Kidney epithelial cell (primary cell): ENCODE measurements at places on chromosomes 5 and 9.

- DNase-seq = no peak
These were observed 27.9 kb upstream of the IFNA14 start for GRCh38 chr9:21267485-21268346.

DNA sequence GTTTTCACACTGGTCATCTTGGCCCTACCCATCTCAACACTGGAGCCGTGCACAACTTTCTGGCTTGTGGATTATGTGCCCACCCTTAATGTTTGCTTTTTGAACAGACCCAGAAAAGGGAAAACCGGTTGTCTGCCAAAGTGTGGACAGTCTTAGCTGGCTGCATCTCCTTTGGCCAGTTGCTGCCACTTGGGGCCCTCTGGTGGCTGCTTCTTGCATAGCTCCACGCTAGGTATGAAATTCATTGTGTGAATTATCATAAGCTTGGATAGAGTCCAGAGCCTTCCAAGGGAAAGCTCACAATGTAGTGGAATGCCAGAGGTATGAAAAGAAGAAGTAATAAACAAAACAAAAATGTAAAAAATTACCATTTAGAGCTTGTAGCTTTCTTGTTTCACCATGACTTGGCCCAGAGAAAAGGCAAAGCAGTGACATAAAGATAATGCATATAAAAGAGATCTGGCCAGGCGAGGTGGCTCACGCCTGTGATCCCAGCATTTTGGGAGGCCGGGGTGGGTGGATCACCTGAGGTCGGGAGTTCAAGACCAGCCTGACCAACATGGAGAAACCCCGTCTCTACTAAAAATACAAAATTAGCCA lies 12.5 kb upstream of the SLC36A3 start:
- DNase-seq = no peak

DNA sequence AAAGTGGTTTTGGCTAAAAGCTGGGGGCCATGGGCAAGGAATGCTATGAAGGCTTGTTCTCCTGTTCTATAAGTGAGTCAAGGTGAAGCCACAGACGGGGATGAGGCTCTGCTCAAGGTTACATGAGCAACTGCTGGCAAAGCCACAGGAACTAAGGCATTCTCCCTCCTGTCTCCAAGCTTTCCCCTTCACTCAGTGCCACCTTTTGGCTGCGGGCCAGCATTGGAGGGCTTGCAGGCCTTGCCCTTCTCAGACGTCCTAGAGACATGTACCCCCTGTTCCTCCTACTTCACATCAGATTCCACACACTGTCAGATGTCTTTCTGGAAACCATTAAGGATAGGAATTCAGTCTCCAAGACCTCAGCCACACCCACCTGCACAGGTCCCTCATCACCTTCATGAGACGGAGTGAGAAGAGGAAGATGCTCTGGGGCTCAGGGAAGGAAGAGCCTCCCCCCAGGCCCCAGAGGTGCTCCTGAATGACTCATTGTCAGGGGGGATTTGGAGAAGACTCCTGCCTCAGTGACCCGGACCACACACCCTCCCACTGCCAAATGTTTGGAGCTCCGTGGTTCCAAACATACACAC lies 20.5 kb upstream of the MEIKIN start:
- DNase-seq = no peak

- DNase-seq = no peak
These were observed 25.6 kb downstream of the FAM163B start for GRCh38 chr9:133583586-133583985.

DNA sequence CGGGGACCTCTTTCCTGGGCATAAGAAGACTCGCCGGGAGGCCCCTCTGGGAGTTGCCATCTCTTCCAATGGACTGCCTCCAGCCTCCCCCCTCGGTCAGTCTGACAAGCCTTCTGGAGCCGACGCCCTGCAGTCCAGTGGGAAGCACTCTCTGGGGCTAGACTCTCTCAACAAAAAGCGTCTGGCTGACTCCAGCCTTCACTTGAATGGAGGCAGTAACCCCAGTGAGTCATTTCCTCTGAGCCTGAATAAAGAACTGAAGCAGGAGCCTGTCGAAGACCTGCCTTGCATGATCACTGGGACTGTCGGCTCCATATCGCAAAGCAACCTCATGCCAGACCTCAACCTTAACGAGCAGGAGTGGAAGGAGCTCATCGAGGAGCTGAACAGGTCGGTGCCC lies 28.4 kb upstream of the LTC4S start:
- DNase-seq = peak; percentile 55

DNA sequence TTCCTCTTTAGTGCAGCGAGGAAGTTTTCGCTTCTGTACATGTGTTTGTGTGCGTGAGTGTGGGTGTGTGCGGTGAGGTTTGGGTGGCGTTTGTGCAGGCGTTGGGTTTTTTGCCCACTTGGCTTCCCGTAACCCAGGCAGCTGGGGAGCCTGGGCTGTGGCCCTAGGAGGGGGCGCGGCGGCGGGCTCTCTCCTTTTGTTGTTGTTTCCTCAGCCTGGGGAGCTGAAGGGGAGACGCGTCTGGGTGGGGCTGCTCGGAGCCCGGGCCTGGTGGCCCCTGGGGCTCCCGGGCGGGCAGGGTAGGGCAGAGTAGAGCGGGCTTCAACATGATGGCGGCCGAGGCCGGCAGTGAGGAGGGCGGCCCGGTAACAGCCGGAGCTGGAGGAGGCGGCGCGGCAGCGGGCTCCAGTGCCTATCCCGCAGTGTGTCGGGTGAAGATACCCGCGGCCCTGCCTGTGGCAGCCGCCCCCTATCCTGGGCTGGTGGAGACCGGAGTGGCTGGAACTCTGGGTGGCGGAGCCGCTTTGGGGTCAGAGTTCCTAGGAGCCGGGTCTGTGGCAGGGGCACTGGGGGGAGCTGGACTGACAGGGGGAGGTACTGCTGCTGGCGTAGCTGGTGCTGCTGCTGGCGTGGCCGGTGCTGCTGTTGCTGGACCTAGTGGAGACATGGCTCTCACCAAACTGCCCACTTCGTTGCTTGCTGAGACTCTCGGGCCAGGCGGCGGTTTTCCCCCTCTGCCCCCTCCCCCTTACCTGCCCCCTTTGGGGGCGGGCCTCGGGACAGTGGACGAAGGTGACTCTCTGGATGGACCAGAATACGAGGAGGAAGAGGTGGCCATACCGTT lies 665 bp downstream of the RASA1 start:
- no peak for DNase-seq

- DNase-seq = no peak
These were observed 475.7 kb downstream of the TMEM232 start for GRCh38 chr5:110250755-110251154.

- no peak for DNase-seq
These were observed 43.9 kb downstream of the RAPGEF1 start for GRCh38 chr9:131695836-131696460.

DNA sequence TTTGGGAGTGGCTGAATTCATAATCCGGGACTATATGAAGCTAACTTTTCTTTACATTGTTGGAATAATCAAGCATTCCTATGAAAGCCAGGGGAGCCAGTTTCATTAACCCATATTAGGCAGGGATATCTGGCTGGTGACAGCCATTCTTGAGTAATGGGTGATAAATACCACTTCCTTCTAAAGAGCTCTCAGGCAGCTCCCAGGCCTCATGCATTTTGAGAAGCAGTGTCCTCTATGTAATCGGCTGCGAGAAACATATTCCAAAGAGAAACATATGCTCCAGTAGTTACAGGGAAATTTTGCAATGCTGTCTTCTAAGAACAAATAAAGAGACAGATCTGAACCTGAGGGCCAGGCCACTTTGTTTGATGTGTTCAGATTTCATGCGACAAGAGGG lies 83.1 kb downstream of the MSX2 start:
- DNase-seq = no peak

- DNase-seq = no peak
These were observed 21.6 kb upstream of the MIER3 start for GRCh38 chr5:56973473-56973872.

GRCh38 chr9:26561928-26562327 lies 330.7 kb downstream of the CAAP1 start:
- no peak for DNase-seq

GRCh38 chr9:10649076-10649475 lies 36.3 kb upstream of the PTPRD start:
- DNase-seq = no peak

DNA sequence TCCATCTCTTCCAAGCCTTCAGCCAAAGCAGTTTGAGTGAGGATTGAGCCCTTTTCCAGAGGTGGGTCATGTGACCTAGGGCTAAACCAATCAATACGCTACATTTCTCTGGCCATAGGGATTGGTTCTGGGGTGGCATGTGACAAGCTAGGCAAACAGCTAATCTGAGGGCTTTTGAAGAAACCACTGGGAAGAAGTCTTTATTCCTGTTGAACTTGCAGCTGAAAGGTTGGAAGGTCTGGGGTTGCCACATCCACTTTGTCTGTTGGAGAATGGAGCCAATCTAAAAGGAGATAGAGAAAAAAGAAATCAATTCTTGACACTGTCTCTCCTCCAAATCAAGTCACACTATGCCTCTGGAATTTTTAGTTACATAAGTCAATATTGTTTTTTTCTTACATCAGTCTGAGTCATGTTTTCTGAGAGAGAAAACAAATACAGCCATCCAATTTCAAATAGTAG lies 637.8 kb upstream of the WWC1 start:
- no peak for DNase-seq

DNA sequence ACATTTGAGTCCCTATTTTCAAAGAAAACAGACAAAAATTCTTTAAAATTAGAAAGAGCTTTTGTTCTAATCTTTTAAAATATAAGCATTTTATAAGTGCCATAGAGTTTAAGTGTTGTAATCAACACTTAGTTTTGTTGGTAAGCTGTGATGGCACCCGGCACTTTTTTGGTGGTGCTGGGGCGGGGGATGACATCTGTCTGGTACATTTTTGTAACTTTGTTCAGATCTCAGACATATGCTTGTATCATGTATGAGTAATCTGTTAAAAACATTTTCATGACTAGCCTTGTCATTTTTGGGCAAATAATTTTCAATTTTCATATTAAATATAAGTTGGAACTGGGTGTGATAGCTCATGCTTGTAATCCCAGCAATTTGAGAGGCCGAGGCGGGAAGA lies 51.7 kb downstream of the UBAP1 start:
- no peak for DNase-seq

DNA sequence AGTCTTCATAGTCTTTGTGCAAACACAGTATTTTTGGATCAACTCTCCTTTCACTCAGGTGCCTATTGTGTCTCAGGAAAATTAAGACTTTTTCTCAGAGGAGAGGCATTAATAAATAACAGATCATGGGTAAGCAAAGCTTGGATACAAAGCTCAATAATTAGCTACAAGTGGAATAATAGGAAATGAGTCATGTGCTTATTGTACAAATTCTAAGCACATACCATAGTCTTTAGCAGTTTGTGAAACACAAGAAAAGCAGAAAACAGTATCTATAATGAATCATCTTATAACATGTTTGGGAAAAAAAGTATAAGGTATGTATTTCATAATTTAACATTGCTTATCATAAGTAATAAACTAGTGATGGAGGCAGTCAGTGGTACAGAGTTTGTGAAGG lies 477.0 kb downstream of the CDH10 start:
- DNase-seq = peak; percentile 60

DNA sequence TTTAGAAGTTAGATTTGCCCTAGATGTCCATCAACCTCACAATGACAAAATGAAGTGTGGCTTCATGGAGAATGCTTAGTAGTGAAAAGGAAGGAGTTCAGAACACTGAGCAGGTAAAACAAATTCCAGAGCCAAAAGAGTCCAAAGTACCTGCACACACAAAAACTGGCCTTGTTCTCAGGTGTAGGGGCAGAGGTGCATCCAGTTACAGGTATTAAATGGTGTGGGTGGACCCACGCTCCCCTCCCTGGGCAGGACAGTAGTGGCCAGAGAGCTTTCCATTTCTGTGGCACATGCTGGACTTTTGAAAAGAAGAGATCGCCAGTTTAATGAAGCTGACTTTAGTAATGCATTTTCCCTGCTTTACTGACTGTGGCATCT lies 47.2 kb downstream of the SECISBP2 start:
- no peak for DNase-seq

GRCh38 chr9:109791003-109791677 lies 11.1 kb downstream of the PALM2AKAP2 start:
- no peak for DNase-seq

GRCh38 chr5:151238303-151238741 lies 14.4 kb upstream of the CCDC69 start:
- no peak for DNase-seq

DNA sequence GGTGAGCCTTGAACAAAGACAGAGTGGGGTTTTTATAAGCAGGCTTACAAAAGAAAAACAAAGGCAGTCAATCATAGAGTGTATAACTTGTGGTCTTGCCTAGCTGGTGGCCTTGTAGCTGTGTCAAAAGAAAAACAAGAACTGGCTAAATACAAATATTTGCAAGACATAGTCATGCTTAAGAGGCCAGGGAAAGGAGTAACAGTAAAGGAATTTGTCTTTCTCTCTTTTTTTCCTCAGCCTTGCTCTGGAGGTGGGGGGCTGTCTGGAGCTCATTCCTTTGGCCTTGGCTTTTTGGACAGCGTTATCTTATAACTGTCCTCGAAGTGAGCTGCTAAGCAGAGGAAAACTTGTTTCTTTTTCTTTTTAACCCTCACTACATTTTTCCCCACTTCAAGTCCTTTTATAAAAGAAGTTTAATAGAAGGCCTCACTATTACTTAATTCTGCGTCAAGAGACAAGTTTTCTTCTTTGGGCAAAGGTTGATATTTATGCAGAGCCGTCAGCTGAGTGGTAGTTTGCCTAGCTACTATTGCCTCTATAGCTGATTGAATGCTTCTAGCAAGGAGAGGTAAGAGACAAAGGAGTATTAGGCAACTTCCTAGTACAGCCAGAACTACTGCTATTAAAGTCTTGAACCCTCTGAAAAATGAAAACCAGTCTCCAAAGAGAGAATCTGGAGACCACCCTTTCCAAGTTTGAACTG lies 14.3 kb downstream of the CEL start:
- DNase-seq = peak; percentile 65

- DNase-seq = no peak
These were observed 733.4 kb upstream of the NUDT12 start for GRCh38 chr5:104295991-104296390.

- no peak for DNase-seq
These were observed 106.3 kb upstream of the GPBP1 start for GRCh38 chr5:57067597-57067924.

GRCh38 chr5:62562867-62563266 lies 15.8 kb upstream of the LRRC70 start:
- no peak for DNase-seq

DNA sequence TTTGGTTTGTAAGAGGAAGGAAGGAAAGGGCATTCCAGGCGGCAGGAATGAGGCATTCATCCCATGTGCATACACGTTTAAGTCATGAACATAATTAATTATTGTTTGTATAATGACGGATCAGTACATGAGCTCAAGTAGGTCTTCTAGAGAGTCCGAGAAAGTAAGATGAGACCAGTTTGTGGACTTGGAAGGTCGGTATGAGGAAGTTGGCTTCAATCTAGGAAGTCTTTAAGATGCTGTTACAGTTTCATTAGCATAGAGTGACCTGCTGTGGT lies 2.1 kb downstream of the GTF3C4 start:
- no peak for DNase-seq
